CD8-positive, alpha-beta T cell (primary cell): ENCODE measurements at places on chromosomes 16 and 17.

GRCh38 chr17:8893621-8894201 lies 26.2 kb upstream of the PIK3R6 start:
- no peak for DNase-seq

DNA sequence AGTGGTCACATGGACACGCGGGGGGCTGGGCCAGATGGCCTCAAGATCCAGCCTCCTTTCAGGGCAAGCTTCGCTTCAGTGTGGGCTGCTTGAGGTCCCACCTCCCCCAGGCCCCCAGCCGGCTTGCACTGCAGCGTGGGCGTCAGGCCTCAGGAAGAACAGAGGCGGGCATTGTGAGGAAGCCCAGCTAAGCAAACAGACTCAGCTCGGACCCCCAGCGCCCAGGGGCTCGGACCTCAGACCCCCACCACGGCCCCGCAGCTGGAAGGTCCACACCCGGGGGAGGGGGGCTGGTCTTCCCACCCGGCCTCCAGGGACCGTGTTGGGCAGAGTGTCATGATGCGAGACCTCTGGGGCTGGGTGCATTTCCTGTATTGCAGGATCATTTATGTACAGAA lies 24.7 kb upstream of the ZNF469 start:
- no peak for DNase-seq

GRCh38 chr17:60392845-60393702 lies 1.1 kb upstream of the USP32 start:
- no peak for DNase-seq

GRCh38 chr16:49657736-49658465 lies 198.0 kb downstream of the ZNF423 start:
- DNase-seq = no peak

- no peak for DNase-seq
These were observed 878 bp upstream of the TRIM25 start for GRCh38 chr17:56914581-56915273.

GRCh38 chr16:22693638-22694340 lies 120.2 kb upstream of the HS3ST2 start:
- DNase-seq = no peak

DNA sequence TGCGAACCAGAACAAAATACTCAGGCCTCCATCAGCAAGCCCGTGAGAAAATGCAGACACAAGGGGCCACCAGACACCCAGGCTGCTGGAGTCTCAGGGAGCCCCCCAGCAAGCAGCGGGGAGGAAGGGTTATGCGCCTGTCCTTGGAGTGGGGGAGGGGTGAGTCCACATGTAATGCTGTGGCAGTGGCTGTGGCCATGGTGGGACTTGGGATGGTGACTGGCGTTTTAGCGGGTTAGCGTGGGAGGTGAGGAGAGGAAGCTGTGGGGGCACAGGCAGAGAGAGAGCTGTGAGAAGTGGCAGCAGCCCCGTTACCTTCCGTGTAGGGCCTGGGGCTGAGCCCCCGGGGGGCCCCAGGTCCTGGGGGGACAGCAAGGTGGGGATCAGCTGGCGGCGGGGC lies 58.3 kb downstream of the SRCIN1 start:
- no peak for DNase-seq
